ENCODE measurements at places on chromosomes 7 and 10.

DNA sequence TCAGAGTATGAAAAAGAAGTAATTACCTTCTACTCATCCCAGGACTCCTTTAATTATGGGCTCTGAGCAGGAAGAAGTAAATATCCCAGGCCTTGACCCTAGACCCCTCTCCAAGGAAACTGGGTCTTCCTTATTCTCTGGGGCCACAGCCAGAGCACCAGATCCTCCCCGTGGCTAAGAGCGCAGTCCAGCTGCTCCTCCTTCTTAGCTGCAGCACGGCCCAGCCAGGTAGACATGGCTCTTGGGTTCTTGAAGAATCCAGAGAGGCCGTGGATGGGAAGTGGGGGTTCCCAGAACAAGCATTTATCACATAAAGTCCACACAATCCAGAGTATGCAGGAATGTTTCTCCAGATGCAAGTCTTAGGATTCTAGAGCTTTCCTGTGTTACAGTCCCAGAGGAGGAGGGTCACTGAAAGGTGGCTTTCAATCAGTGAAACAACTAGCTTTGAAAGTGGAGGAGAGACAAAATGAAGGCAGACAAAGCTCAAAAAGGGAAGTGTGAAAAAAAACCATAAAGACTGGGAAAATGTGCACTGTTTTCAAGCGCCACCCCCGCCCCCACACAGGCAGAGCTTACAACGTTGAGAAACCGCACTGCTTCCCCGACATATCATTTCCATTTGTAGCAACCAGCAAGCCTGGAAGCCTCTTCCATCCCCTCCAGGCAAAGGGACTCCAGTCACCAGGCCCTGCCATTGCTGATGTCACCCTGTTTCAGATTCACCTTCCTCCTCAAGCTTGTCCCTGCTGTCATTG is 396.5 kb upstream of the MKI67 start:
- no peak for DNase-seq

GRCh38 chr7:106514881-106515280 is 146.1 kb downstream of the CCDC71L start:
- DNase-seq = no peak

- no peak for DNase-seq
Measured at GRCh38 chr10:29780639-29781038, 145.9 kb upstream of the SVIL start.

DNA sequence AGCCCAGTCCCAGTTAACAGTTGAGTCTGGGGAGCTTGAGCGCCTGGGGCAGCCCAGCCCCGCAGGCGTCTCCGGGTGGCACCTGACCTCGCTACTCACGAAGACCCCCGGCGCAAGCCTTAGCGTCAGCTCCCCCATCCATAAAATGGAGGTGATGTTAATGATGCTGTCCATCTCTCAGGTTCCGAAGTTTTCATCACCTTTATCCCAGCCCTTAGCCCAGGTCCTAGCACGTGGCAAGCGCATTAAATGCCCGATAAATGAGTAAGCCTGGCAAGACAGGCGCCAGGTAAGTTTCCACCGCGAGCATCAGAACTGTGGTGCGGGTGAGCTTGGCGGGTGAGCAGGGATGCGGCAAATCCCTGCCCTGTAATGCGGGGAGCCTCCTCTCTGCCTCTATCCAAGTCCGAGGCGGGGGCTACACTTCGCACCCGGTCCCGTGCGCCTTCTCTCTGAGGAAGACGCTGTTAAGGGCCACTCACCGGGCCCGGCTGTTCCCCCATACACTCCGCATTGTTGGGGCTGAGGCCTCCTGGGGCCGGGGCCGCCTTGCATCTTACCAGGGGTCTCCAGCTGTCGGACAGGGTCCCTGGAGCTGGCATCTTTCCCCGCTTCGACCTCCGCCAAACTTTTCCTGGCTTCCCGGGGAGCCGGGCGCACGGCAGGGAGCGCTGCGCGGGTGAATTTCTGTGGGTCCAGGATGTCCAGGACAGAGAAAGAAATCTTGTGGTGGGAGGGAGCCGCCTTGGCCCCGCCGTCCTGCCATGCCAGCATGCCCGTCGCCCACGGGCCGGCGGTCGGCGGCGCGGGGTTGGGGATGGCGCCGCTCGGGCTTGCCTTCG is 444 bp downstream of the NKX1-2 start:
- DNase-seq = no peak

- DNase-seq = no peak
Measured at GRCh38 chr10:99709480-99710229, 22.3 kb downstream of the COX15 start.

Data from NCI-H1694 treated with DMSO at 0.1 percent for 48 hours (cell line).